Activated T-helper 1 cell treated with anti-CD3 and anti-CD28 coated beads, Interleukin-2, amount 50 U/mL, for 16 hours (primary cell): ENCODE measurements at places on chromosomes 3 and 15.

DNA sequence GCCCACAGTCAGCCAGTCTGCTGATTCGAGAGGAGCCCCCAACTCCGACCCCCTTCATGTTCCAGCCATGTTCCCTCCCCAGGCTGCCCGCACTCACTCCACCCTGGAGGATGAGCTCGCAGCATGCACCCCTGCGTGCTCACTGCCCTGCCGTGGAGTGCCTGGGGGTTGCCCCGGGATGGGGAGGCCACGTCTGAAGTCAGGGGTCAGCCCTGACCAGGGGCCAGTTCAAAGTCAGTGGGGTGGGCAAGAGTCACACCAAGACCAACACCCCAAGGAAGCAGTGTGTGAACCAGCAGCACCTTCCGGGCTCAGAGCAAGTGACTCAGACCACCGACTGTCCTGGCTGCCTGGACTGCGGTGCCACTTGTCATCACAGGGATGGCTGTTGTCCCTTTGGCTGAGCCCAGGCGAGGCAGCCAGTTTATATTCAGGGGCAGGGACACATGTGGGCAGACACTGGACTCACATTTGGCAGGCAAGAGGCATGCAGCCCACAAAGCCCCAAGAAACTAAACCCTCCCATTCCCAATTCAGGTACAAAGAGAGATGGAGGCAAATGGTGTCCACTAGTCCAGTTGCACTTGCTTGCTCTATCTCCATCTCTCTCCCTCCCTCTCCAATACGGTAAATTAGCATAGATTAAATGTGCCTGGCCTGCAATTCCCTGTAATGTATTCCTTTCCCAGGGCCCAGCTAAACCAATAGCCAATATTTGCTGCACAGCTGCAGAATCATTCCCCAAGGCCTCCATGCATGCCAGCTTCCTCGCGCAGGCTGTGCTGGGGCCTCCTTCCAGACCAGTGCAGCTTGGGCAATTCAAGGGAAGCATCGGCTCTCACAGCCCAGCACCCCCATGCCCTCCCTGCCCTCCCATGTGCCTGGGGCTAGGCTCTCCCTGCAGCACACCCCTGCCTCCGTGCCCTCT, 135.7 kb upstream of the IQSEC1 start:
- DNase-seq = no peak

DNA sequence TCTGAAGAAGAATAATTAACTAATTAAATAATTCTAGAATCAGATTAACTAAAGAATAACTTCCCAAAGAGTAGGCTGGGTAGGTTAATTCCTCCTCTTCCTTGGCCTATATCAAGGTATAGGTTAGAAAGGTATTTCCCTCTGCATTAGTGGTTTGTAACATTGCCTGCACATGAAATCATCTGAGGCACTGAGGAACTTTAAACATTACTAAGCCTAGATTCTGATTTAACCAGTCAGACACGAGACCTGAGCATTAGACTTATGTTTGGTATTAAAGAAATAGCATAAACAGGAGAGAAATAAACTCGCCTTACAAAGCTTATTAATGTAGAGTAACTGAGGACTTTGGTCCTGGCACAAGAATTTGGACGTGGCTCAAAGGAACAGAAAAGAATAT, 84.2 kb downstream of the FGF7 start:
- no peak for DNase-seq

DNA sequence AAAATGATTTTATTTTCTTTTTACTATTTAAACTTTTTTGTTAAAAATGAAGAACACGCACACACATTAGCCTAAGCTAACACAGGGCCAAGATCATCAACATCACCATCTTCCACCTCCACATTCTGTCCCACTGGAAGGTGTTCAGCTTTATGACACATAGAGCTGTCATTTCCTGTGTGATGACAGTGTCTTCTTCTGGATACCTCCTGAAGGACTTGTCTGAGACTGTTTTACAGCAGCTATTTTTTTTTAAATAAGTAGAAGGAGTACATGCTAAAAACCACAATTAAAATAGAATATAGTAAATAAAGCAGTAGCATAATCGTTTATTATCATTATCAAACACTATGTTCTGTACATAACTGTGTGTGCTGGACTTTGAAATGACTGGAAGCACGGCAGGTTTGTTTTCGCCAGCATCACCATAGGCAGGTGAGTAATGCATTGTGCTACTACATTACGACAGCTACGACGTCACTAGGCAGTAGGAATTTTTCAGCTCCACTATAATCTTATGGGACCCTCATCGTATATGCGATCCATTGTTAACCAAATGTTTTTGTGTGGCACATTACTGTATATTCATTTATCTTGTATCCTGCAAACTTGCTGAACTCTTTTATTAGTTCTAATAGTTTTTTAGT, 72.8 kb downstream of the KLF15 start:
- DNase-seq = no peak

DNA sequence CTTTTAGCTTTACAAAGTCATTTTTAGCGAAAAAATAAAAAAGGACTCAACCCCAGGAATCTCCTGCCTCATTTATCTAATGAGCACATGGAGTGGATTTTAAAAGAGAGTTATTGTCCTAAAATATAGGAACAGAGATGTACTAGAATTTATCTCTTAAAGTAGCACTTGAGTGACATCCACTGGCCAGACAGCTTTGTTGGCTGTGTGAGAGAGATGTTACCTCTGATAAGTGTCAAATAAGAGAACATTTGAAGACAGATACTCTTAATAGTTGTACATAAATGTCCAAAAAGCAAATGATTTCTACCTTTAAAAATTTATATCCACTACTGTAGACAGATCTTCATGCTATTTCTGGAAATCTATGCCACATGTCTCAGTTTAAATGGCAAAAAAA, 12.3 kb upstream of the MFSD1 start:
- DNase-seq = no peak

- DNase-seq = no peak
Observed at GRCh38 chr3:124599147-124599765, 131.0 kb upstream of the UMPS start.

DNA sequence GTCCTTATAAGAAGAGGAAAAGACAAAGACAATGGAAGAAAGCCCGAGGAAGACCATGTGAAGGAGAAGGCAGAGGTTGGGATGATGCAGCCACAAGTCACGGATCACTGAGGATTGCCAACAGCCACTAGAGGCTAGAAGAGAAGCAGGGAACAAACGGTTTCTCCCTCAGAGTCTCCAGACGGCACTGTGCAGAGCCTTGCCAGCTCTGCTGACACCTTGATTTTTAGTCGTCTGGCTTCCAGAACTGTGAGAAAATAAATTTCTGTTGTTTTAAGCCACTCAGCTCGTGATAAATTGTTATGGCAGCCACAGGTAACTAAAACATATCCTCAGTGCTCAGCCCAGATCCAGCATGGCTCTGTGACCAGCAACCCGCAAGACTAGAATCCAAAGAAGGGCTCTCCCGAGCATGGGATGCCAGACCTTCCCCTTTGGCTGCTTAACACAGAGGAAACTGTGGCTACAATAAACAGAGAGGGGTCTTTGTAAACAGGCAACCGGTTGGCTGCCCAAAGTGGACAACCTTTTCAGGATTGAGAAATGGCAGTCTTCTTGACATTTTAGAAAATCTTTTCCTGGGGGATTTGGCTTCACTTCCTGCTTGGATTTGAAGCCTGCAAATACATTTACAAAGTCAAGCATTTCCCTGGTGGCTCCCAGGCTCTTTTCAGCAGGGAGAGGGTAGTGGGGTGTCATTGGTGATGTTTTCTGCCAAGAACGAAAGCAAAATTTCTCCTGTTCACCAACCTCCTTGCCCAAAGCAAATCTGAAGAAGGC, 88.7 kb upstream of the ADPGK start:
- DNase-seq = no peak

- no peak for DNase-seq
Observed at GRCh38 chr3:156630773-156631093, 43.7 kb upstream of the TIPARP start.

GRCh38 chr3:10702961-10703740, 112.9 kb upstream of the SLC6A11 start:
- DNase-seq = no peak

- DNase-seq = no peak
Observed at GRCh38 chr3:100754563-100755334, 45.5 kb downstream of the TFG start.

- DNase-seq = peak; percentile 15
Observed at GRCh38 chr3:10248984-10249748, 907 bp downstream of the TATDN2 start.

- no peak for DNase-seq
Observed at GRCh38 chr3:142243134-142243533, 17.7 kb upstream of the GK5 start.

- DNase-seq = no peak
Observed at GRCh38 chr3:134627831-134628230, 23.0 kb downstream of the KY start.

DNA sequence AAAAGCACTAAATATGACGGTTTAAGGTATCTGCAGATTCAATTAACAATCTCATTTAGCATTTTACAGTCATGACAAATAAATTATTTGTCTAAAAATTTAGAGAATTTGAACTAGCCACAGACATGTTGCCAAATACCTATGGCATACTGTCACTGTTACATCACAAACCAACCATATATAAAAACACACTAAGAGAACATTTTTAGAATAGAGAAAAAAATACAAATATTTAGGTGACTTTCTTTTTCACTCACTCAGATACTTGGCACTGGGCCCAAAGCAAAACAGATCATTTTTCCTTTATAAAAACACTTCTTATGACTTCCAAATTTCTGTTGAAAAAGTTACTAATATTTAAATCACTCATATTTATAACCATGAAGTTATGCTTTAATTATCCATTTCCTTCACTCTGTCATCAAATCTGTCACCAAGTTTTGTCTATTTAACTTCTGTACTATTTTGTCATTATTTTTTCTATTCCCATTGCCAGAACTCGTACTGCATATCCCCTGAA, 644.7 kb downstream of the OTOL1 start:
- no peak for DNase-seq
